ENCODE measurements at places on chromosomes 2 and 18.

DNA sequence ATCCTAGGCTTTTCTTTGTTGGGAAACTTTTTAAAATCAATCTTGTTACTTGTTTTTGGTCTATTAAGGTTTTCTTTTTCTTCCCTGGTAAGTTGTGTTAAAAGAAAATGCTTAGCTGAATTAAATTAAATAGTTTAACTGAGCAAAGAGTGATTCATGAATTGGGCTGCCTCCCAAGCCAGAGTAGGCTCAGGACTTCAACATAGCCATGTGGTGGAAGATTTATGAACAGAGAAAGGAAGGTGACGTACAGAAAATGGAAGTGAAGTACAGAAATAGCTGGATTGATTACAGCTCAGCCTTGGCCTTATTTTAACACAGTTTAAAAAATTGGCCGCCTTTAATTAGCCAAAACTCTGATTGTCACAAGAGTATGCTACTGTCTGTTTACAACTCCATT lies 27.9 kb upstream of the GALNT5 start:
- no peak for DNase-seq

- no peak for DNase-seq
Measured at GRCh38 chr2:110735366-110735765, 3.0 kb downstream of the ACOXL start.

GRCh38 chr2:241039416-241039815 lies 41.0 kb downstream of the SNED1 start:
- DNase-seq = no peak

DNA sequence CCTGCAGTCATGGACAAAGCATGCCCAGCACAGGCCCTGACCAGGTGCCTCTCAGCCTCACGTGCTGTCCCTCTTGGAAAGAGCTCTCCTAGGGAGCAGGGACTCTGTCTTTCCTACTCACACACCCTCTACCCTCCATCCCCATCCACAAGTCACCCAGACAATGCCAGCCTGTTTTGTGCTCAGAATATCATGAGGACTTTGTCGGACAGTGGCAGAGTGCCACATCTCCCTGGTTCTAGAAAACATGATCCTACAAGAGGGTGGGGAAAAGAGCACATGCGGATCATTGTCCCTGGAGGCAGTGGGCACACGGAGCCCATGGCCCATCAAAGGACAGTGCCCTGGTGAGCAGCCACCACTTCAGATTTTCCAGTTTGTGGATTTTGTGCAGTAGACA lies 3.7 kb upstream of the MAL start:
- DNase-seq = no peak

- DNase-seq = no peak
Measured at GRCh38 chr18:45671321-45671720, 52.7 kb upstream of the SLC14A1 start.

DNA sequence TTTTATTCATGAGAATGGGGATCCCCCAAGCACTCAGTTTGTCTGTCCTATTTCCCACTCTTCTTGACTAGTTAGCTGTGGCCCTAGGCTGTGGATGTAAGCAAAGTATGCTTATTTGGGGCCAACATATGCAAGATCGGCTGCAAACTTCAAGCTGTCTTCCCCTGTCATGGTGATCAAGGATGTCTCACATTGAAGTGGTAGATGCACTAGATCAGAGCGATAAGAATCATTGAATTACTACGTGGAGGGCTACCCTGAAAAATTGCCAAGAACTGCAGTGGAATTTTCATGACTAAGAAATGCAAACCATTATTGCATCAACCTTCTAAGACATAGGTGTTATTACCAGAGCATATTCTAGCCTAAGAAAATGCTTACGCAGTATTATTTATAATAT lies 527.4 kb downstream of the RNF144A start:
- no peak for DNase-seq

GRCh38 chr2:135252805-135253458 lies 200.8 kb downstream of the RAB3GAP1 start:
- DNase-seq = no peak

GRCh38 chr2:74735564-74735963 lies 81.5 kb downstream of the SEMA4F start:
- no peak for DNase-seq

GRCh38 chr2:27296481-27296880 lies 11.8 kb downstream of the UCN start:
- DNase-seq = no peak

- DNase-seq = no peak
Measured at GRCh38 chr18:14917311-14917710, 169.3 kb downstream of the ANKRD30B start.

DNA sequence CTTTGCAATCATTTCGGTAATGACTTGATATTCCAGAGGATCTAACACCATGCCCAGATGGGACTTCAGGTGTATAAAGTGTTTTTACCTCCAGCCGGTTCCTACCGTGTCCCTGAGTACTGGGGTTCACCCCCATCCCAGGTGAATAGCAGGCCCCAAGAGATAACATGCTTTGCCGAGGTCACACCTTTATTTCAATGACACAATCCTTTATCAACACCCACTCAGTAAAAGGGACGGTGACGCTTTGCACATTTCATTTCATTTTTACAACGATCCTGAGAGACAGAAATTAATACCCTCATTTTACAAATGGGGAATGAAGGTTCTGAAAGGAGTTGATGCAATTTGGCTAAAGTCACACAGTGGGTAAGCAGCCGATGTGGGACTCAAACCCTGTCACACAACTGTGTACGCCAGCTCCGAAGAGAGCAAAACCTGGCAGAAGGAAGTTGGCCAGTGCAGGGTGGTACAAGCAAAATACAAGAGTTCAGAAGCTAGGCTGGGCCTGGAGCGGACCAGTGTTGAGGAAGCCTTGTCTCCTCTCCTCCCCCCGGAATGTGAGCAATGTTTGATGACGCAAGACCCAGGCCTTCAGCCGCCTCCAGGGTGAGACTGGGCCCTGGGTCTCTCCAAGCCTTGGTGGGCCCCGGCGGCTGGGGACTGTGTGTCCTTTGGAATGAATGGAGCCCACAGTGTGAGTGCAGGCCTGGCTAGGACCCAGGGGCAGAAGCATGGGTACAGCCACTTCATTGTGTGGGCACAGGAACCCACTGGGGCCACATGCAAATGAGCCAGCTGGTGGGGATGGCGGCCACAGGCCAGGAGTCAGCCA lies 139.6 kb upstream of the MYCN start:
- no peak for DNase-seq

DNA sequence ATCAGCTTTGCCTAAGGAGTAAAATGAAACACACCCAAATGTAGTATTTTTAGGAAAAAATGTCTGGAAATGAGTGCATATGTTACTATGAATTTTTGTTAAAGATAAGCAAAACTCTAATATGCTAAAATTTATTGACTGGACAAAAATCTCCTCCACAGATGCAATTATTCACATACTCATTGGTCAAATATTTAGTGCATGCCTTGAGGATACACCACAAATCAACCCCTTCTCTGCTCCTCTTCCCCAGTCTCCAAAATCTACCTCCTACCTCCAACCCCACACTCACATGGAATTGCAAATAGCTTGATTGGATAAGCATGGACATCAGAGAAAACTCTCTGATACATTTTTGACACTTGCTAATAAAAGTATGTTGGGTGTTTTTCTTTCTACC lies 95.6 kb upstream of the CDC42EP3 start:
- DNase-seq = no peak

DNA sequence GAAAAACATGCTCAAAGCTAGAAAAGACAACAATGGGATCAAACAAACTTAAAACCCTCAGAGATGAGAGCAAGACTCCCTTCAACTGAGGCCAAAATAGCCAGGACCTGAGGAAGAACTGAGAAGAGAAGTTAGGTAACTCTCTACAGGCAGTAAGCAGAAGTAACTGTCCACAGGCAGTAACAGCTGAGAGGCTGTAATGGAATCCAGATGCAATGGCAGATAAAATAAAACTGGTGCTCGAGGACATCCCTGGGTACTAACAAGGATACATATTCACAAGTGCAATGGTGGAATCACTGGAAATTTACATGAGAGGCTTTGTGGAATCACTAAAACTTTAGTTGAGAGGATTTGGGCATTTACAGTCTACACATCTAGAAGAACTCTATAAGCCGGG lies 30.4 kb upstream of the C2orf66 start:
- no peak for DNase-seq

DNA sequence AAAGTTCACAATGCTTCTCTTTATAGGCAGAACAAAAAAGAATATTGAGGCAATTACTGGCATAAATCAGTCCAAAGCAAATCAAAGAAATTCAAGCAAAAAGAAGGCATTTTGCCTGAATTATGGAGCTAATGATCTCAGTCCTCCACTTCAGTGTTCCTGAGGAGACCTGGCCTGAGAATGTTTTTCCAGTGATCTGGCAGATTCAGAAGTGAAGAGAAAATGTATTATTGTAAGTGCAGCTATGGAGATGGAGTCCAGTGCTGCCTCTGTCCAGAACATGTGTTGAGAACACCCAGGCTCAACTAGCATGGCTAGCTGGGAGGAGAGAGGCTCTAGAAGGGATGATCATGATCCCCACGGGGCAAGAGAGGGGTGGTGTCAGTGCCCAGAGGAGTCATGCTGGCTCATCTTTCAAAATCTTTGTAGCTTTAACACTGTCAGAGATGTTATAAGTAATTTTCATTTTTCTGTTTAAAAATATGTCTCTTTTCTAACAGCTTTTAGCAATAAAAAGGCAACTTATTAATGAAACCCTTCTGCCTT lies 367.0 kb upstream of the RAB12 start:
- no peak for DNase-seq

- no peak for DNase-seq
Measured at GRCh38 chr2:118837621-118838020, 9.8 kb downstream of the EN1 start.

GRCh38 chr2:46803547-46803878 lies 112.1 kb downstream of the MCFD2 start:
- no peak for DNase-seq

DNA sequence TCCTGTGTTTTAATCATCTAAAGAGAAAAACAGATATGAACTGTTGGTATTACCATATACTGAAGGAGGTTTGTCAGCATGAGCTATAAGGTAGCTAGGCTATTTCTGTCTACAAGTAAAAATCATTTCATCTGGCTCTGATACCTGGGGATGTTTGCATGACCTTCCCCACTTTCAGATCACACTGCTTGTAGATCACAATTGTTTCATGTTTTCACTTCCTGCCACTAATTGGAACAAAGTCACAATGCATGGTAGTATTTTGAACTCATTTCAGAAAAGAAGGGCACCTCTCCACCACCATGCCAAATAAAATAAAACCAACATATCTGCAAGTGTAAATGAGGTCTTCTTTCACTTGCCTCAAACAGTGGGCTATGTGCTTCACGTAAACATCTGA lies 37.8 kb downstream of the NYAP2 start:
- no peak for DNase-seq

- no peak for DNase-seq
Measured at GRCh38 chr18:38690626-38691025, 1125.0 kb upstream of the CELF4 start.

DNA sequence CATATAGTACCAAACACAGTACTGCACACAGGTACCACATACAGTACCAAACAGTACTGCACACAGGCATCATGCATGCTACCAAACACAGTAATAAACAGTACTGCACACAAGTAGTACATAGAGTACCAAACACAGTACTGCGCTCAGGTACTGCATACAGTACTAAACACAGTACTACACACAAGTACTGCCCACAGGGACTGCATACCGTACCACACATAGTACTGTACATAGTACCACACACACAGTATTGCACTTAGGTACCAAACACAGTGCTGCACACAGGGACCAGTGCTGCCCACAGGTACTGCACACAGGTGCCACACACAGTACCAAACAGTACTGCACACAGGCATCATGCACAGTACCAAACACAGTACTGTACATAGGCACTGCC lies 74.9 kb downstream of the ZNF236 start:
- DNase-seq = no peak

- DNase-seq = no peak
Measured at GRCh38 chr2:151262629-151263028, 966 bp upstream of the RBM43 start.

- DNase-seq = no peak
Measured at GRCh38 chr2:177352441-177353186, 40.0 kb upstream of the AGPS start.

DNA sequence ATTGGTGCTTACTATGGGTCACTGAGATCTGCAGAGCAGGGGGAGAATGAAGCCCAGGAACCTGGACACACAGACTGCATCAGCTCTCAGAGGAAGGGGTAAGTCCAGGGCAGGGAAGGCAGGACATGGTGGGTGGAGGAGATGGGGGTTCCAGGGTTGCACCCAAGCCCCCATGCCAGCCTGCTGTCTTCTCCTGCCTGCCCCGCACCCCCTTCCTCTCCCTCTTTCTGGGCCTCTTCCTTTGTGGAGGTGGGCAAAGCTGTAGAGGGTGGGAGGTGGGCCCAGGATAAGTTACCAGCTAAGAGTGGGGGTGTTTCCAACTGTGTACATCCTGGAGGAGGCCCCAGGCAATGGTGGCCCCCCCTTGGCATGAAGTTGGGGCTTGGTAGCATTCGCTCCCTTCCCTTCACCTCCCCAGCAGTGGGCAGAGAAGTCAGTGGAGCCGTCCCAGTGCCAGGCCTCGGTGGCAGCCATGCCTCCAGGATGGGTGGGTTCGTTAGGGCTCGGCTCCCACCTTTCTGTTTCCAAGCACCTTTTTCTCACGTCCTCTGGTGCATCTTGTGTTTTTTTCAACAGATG lies 132.2 kb downstream of the CLIP4 start:
- no peak for DNase-seq

GRCh38 chr2:190838492-190838910 lies 42.1 kb upstream of the GLS start:
- no peak for DNase-seq

DNA sequence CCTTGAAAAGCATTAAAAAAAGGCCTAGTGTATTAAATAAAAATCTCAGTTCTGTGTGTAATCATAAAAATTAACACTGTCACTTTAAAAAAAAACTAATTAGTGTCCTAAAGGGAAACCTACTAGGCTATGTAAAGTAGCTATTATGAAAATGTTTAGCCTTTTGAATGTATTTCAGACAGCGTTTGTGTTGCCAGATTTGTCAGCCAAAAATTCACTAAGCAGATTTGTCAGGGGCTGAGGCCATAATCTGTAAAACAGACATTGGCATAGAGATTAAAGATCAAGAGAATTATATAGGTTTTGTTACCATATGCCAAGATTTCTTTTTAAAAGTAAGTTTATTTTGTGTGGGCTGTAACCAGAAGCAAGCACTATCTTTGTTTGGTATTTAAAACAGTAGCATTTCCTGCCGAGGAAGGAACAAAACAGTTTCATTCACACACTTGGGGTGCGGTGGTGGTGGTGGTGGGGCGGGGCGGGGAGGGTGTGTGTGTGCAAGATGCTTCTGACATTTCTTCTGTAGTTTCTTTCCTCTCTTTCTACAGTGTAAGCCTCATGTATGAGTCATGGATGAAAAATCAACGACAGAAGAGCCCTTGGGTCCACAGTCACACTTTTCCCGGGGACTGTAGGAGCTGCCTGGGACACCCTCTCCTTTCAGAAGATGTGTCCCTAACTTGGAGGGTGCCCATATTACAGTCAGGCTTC lies 328.5 kb upstream of the FANCL start:
- DNase-seq = no peak

DNA sequence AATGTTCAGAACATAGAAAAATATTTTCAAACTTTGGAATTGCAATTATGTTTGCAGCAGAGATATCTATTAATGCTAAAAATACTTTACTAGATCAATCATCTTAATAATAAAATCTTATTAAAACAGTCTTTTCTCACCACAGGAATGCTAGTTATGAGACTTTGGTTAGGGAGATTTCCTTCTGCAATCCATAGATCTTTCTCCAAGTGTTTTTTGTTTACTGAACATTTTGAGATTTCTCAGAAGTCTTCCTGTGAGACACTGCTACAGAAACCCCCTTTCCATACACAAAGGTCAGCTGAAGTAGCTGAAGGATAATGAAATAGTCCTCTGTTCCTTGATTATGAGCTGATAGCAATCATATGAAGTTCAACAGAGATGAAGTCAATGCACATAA lies 59.4 kb upstream of the RAPH1 start:
- no peak for DNase-seq

Data from stimulated activated CD8-positive, alpha-beta memory T cell treated with anti-CD3 and anti-CD28 coated beads, Interleukin-15, amount 100 ng/mL, for 24 hours (primary cell).